ENCODE measurements at places on chromosomes 16 and 17.
A peak's percentile ranks its signal among the peaks of the same experiment; 100 is the strongest.

- DNase-seq, result no peak
These were observed 30.9 kb upstream of the KCNJ12 start for GRCh38 chr17:21345236-21345635.

DNA sequence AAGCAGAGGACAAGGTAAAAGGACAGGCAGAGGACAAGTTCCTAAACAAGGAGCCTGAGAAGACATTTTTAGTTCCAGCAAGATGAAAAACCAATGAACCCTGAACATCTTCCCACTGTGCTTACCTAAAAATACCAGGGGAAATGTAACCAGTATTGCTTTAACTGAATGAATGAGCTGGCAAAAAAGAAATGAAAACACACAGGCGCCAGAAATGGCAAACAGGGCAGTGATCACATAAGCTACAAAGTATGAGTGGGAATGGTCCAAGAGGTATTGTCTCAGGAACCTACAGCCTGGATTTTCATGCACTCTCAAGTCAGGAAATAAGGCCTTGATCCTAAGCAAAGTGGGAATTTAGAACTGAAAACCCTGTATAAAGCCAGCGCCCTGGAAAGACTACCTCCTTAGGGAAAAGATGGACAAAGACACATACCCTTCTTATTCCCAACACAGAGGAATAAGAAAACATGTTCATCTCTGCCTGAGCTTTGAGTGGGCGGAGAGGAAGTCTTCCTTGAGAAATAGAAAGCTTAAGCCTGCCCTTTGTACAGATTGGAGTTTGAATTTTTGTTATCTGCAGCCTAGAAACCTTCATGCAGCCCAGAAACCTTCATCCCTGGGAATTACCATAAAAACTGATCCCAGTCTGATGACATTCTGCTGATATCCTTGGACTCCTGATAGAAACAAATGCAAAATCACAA is 2.1 kb downstream of the CMTM2 start:
- no peak for DNase-seq

DNA sequence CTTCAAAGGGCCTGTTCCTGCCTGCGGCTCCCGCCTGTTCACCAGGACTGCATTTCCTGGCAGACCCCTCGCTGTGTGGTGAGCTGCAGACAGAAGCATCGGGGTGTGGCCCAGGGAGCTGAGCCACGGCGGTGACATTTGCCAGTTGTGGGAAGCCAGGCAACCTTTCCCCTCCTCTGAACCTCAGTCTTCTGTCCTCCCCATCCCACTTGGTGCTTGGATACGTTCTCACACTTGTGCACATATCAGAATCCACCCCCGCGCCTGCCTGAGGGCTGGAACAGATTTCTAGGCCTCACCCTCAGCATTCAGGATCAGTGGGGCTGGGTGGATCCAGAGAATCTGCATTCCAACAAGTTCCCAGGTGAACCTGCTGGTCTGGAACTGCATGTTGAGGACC is 63.5 kb downstream of the CRISPLD2 start:
- DNase-seq, result no peak

- DNase-seq, result no peak
These were observed 205.1 kb upstream of the MAF start for GRCh38 chr16:79805621-79806020.

DNA sequence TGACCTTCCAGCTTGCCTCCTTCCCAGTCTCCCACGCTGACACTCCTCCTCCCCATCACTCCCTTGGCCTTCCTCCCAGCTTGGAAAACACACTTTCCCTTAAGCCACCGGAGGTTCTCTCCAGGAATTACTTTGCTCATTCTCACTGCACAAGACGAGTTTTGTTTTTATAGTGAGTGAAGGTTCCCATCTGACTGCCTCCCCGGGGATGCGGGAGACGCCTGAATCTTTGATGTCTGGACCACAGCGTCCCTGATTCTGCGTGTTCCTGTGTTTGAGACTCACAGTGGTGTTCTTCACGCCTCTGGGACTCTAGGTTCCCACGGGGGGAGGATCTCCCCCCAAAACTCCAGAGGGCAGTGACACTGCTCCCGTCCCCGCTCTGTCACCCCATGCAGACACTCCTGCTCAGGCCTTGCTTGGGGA is 2.0 kb downstream of the DNAI2 start:
- no peak for DNase-seq

DNA sequence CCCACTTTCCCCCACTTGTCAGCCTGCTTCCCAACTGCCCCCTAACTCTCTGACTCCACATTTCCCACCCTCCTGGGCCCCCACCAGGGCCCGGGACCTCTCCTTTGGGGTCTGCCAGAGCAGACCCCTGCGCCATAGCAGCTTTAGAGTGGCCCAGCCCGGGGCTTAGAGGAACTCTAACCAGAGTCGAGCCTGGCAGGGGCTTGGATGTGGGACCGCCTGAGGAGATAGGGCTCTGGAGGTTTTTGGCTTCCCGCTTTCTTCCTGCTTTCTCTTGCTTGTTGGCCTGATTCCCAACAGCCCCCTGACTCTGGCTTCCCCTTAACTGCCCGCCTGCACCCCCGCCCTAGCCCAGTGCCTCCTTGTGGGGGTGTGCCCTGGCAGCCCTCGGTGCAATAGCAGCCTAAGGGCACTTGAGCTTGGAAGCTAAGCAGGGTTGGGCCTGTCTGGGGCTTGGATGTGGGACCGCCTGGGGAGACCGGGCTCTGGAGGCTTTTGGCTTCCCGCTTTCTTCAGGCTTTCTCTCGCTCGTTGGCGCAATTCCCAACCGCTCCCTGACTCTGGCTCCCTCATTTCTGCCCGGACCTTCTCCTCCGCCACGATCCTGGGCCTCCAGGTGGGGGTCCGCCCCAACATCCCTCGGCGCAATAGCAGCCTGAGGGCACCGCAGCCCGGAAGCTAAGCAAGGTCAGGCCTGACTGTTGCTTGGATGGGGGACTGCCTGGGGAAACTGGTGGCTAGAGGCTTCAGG is 2292.0 kb downstream of the TP53TG3F start:
- no peak for DNase-seq

- DNase-seq, result no peak
These were observed 16.2 kb upstream of the STAT3 start for GRCh38 chr17:42404326-42405055.

DNA sequence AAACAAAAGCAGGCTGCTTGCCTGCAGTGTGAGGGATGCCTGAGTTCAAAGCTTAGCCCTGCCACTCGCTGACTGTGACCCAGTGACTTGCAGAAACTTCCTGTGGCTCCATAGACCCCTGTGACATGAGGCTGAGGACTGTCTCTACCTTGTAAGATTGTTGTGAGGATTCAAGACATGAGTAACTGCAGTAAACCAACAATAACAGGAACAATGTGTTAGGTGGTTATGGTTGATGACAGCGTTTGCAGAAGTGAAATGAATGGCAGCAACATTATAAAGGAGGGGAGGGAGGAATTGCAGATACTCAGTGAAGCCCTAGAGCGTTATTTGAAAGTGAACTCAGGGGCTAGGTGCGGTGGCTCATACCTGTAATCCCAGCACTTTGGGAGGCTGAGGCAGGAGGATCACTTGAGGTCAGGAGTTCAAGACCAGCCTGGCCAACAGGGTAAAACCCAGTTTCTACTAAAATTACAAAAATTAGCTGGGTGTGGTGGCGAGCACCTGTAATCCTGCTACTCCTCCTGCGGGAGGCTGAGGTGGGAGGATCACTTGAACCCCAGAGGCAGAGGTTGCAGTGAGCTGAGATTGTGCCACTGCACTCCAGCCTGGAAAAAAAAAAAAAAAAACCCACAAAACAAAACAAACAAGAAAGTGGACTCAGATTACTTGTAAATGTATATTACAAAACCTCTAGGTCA is 33.5 kb upstream of the EMP2 start:
- DNase-seq, result no peak

DNA sequence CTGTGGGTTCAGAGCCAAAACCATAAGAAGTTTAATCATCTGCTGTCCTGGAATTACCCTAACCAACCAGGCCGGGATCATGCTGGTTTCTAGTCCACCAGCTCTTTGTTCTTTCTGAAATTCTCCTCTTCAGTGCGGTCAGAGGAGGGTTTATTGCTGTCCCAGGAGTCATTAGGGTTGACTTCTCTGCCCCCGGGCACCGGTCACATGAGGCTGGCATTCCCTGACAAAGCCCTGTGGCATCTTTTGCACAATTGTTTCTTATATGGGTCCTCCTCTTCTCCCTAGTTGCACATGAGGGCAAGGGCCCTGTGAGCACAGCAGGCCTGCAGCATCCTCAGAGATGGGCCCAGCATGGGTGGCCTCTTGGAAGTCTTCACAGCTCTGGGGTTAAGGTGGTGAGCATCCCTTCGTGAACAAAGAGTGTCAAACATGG is 243.9 kb downstream of the IRF8 start:
- DNase-seq, result no peak

- no peak for DNase-seq
These were observed 32.2 kb downstream of the SNN start for GRCh38 chr16:11700264-11701029.

GRCh38 chr16:9415545-9415944 is 324.1 kb downstream of the HAPSTR1 start:
- no peak for DNase-seq

DNA sequence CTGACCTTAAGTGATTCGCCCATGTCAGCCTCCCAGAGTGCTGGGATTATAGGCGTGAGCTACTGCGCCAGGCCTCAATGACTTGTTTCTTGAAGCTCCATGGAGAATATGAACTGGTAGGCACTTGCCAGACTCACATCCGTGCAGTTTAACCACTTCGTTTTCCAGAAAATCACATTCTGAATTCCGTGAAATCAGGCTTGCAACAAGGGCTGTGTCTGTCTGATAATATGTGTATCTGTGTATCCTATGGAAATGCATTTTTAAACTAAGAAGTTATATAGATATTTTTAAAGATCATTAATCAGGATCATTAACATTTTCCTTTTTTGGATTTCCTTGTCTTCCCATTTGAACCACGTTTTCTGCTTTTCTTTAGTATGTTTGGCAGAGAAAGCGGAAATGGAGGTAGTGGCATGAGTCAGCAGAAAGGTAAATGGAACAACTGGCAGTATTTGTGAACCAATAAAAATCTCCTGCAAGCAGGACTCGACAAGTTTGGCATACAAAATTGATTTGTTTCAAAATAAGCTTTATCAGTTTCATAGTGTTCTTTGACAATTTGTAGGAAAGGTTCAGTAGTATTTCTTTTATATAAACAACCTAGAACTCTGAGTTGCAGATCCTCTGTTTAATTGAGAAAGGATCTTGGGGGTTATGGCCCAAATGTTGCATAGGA is 33.0 kb downstream of the USP10 start:
- DNase-seq, result no peak

- no peak for DNase-seq
These were observed at the start of gene PRCD for GRCh38 chr17:76539631-76540271. TSS of gene PRCD (plus strand) at chr17:76540044. CDS start at chr17:76540142, 98 bp downstream.

DNA sequence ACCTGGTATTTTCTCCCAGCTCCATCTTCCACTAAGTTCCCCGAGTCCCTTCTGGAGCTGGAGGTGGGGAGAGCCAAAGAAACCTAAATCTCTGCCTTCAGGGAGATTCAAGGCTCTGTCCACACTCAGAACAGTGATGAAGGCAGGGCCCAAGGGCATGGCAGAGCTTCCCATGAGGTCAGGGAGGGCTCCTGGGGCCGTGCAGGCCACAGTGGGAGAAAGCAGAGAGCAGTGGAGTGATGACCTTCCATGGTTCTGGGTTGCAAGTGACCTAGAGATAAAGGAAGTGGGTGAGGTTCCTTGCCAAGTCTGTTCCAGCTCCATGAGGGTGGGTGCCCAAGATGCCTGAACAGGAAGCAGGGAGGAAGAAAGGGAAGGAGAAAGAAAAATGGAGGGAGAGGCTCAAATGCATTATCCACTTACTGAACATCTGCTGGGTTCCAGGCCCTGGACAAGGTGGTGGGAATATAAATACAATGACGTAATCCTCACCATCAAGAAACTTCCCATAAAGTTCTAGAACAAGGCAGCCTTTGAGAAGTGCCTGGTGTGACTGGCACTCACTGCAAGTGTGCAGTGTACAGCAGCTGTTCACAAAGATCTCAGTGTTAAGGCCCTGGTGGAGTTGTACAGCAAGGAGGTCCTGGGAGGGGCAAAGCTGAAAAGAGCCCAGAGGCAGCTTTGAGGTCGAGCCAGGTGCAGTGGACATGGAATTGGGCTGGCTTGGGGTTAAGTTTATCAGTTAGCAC is 13.3 kb downstream of the TBKBP1 start:
- no peak for DNase-seq

- DNase-seq, result no peak
These were observed 8.5 kb downstream of the HASPIN start for GRCh38 chr17:3732210-3732621.

DNA sequence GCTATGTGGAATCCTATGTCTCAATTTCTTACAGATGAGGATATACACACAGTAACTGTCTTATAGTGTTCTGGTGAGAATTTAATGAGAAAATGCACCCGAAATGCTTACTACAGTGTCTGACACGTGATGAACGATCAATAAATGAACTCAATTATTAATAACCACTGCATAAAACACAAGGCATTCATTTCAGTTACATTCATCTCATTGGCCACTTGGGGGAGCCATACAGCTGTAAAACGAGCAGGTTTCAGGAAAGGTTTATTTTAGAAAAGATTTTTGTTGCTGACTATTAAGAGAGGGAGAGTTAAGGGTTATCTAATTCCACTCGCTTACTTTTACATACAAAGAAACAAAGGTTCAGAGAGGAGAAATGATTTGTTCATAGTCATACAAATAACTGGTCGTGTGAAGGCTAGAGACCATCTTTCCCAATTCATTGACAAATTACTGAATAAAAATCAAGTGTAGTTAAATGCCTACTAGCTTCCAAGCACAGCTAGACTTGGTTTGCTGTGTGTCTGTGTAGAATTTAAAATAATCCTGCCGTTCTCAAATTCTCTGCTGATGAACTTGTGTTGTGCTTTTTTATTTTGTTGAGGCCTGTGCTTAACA is 160.1 kb downstream of the MAP2K4 start:
- peak; percentile 15 for DNase-seq
